ENCODE measurements at places on chromosomes 16 and 17. TPM values are rescaled to one million over a fixed set of nuclear protein-coding genes. Genes with fewer than 3 reads are reported as not detected.

GRCh38 chr17:71505200-71505599 lies 615.6 kb upstream of the SOX9 start:
- DNase-seq, result no peak

- no peak for DNase-seq
Observed at GRCh38 chr17:65741710-65742109, 180.3 kb upstream of the AXIN2 start.

DNA sequence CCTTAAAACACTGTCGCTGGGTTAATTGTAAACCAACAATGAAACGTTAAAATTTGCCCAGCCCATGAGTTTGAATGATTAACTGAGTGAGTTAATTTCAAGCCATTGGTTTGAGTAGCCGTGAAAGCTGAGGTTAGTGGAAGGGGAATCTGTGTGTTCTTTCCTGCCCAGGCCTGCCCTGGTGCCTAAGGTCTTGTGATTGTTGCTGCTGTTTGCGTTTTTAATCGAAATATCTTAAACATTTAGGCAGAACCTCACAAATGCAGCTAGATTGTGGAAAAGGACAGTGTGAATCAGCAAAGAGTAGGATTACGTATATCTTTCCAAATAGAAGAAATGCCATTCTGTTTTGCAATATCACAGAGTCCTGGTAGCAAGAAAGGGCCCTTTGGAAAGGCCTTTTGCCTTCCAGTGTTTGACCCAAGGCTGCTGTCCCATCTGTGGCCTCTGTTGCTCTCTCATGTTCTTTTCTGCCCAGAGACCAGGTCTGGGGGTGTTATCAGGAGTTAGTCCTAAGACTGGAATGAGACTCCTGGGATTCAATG lies 113.8 kb downstream of the MSI2 start:
- DNase-seq, result no peak

- no peak for DNase-seq
Observed at GRCh38 chr16:56999409-57000270, 10.3 kb downstream of the NLRC5 start.

DNA sequence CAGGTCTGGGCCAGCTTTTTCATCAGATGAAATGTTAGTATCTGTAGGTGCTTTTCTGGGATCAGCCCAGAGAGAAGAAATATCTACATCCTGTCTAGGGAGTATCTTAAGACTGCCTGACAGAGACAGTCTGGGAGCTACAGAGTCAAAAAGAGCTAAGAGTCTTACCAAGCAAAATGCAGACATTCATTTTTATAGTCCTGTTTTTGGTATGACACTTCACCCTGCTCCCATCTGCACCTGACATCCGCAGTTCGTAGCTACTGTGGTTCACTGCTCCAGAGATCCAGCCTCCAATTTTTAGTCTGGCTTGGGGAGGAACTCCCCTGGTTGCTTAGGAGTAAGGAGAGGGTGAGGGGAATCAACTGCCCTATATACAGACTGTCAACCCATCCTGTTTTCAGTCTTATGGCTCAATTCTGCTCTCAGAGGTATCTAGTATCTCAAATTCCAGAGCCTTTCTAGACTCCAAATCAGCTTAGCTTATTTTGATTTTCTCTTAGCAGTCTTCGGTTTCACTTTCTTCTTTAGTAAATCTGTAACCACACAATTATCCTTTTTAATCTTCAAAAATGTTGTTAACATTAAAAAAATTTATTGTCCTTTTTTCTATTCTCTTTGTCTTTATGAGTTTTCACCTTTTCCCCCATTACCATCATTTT lies 97.8 kb downstream of the TMEM100 start:
- no peak for DNase-seq

DNA sequence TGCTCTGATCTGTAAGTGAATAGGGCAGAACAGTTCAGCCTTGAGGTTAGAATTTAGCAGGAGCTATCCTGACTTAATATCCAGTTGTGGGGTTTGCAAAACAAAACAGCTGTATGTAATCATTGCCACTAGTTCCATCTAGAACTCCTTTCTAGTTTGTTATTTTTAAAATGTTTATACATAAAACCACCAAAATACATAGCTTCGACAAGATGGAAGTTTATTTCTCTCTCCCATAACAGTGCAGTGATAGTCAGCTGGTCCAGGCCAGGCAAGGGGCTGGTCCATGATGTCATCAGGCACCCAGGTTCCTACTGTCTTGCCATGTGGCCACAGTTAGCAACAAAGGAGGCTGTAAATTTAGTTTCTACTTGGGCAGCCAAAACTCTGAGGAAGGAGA lies 10.5 kb upstream of the PLK1 start:
- DNase-seq, result no peak

GRCh38 chr16:72666267-72666666 lies 381.7 kb downstream of the ZFHX3 start:
- DNase-seq, result no peak

- no peak for DNase-seq
Observed at GRCh38 chr17:39660397-39661385, 4.5 kb upstream of the TCAP start.

- no peak for DNase-seq
Observed at GRCh38 chr17:61997664-61998063, 67.4 kb downstream of the MED13 start.

DNA sequence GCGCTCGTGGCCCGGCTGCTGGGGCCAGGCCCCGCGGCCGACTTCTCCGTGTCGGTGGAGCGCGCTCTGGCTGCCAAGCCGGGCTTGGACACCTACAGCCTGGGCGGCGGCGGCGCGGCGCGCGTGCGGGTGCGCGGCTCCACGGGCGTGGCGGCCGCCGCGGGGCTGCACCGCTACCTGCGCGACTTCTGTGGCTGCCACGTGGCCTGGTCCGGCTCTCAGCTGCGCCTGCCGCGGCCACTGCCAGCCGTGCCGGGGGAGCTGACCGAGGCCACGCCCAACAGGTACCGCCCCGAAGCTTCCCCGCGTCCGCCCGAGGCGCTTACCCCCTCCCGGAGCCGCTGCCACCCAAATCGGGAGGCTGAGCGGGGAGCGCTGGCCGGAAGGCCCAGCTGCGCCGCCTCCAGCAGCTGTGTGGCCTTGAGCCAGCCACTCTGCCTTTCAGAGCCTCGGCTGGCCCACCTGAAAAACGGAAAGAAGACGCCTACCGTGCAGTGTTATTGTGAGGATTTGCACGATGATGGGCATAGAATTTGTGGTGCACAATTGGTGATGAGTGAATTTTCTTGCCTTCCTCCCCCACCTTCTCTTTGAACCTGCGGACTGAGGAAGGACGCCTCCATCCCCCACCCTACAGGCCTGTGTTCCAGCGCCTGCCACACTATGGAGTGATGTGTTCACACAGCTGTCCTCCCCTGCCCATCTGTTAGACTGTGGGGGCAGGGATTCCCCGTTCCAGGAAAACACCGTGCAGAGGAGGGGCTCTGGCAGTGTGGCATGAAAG lies 523 bp downstream of the NAGLU start:
- no peak for DNase-seq

DNA sequence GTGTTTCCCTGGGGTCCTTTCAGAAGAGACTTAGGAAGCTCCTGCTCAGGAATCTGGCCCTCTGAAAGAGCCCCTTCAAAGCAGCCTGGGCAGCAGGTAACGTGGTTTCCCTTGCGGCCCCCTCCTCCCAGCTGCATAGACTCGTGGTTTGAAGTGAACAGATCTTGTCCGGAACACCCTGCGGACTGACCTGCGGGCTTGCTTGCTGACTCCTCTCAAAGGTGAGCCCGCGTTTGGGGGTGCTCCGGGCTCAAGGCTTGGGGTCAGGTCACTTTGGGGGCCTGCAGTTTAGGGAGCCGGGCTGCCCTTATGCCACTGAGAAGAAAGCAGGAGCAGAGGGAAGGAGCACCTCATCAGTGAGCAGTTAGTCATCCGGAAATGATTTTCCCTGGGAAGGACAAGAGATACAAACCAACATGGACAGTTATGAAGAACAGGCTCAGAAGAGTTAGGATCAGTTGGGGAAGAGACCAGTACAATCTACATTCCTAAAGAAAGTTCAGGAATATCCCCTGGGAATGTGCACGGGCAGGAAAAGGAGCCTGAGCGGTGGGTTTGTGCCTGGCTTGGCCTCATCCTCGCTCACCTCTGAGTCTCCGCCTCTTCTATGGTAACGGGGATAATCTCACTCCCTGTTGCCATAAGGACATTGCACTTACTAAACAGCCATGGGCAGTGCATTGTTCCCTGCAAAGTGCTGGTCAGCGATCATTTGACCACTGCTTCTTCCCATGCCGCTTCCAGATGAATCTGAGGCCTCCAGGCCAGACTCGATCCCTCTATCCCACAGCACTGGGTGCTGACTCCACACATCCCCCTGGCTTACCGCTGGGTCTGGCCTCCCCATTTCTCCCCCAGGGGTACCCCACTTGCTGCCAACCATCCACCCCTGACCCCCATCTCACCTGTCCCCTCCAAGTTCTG lies 10.0 kb downstream of the LDHD start:
- DNase-seq, result no peak

DNA sequence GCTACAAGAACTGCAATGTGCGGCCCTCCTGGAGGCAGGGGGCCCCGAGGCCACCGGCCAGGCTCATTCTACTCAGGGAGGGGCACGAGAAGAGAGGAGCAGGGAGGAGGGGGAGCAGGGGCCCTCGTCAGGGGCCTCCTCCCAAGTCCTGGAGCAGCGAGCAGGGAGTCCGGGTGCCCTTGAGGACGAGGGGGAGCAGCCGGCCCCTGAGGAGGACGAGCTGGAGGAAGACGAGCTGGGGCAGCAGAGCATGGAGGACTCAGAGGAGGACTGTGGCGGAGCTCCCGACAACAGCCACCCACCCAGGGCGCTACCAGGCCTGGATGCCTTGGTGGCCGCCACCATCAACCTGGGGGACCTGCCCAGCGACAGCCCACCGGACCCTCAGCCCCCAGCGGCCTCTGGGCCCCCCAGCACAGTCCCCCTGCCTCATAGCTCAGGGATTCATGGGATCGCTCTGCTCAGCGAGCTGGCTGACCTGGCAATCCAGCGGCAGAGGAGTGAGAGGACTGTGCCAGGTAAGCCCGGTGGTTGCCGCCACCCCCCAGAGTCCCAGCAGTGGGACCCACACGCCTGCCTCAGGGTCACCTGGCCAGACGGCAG lies 52.2 kb downstream of the BAHCC1 start:
- DNase-seq, result no peak

DNA sequence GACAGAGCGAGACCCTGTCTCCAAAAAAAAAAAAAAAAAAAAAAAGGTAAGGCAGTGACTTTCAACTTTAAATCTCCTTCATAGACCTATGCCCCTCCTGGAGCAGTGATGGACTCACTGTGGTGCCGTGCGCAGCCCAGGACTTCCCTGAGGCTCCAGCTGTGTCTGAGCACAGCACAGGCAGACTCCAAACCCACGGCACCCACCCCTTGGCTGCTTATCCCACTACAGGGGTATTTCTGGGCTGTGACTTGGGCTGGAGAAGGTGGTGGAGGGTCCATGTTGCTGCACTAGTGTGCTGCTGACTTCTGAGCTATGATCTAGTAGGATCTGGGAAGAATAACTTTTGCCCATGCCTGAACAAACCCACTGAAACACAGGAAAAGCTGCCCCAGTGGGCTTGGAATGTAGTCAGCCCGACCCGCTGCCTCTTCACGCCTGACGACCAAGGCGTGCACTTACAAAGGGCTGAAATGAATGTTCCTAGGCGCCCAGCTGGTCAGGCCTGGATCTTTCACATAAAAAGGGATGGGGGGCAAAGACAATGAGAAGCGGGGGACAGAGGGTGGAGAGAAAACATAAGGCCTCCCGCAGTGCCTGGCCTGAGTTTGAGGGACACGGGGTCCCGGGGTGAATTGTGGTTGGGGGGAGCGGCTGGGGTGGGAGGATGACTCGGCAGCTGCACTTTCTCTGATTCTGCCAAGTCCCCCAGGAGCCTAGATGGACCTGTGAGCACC lies 83.0 kb downstream of the IRF8 start:
- DNase-seq, result no peak

DNA sequence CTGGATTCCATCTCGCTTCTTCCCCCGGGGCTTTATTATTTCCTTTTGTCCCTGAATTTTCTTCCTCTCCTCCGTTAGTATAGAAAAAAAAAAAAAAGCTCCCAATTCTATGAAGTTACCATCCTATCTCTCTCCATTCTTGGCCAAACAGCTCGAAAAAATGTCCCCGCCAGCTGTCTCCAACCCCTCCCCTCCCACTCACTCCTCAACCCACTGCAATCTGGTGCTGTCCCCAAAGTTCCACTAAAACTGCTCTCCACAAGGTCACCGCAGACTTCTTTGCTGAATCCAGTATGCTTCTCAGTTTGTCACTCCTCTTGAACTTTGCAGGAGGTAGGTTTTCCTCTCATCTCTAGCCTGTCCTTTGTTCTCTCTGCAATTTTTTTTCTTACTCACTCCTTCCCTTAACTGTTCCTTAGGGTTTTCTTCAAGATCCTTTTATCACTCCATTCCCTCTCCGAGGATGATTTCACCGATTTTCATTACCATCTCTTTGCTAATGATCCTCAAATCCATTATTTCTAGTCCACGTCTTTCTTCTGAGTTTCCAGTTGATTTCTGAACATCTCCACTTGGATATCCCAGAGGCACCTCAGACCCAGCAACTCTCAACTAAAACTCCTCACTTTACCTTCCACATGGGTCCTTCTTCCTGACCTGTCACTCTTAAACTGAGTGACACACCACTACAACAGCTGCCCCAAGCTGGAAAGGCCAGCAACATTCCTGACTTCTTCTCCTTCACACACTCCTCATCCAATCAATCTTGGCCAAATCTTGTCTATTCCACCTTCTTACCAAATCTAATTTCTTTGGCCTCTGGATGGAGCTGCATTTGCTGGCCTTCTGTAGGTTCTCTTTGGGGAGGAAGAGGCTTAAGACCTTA lies 1.5 kb upstream of the SUMO2 start:
- no peak for DNase-seq

DNA sequence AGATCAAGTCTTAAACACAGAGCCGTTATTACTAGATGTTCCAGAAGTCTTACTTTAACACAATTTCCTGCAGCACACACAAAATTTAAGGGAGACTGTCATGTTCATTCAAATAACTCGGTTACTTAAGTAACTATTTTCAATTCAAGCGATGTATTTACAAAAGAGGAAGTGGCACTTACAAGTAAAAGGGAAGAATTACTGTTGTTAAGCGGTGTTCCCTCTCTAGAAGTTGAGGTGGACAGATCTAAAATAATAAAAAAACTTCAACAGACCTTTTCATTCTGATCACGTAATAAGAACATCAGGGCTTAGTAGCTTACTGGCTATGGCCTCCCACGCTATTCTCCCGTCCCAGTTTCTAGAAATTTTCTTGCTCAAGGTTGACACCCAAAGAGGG lies 26.2 kb upstream of the TXNDC11 start:
- no peak for DNase-seq

DNA sequence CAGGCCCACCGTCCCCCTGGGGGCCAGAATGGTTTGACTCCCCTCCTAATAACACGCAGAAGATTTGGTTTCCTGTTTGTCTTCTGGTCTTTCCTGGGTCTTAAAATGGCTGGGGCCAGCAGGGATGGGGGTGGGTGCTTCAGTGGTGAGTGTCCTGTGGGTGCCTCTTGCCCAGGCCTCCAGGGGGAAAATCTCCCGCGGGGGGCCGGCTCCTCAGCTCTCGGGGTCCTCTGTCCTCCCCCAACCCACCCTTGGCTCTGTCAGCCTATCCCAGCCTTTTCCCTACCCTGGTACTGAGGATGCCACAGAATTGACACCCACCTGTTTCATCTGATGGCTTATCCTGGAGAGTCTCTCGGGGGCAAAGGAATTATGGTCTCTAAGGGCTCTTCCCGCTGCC lies 23.8 kb upstream of the SDR42E2 start:
- DNase-seq, result no peak

The SDK2 gene
- total RNA-seq, result 5.0 TPM

The EXOC3L1 gene
- total RNA-seq, result 3.4 TPM

The GDE1 gene
- total RNA-seq, result 54.8 TPM

The ZNF232 gene
- 9.1 TPM for total RNA-seq

The GIT1 gene
- 14.2 TPM for total RNA-seq

The NKD1 gene
- total RNA-seq, result 6.2 TPM

All from urinary bladder (tissue), 4 donors.